ENCODE measurements at places on chromosomes 3 and 15. TPM values are rescaled to one million over a fixed set of nuclear protein-coding genes. Genes with fewer than 3 reads are reported as not detected.

The SCN11A gene
- total RNA-seq: 0.57 TPM

The ZNF80 gene
- not detected for total RNA-seq

The XCR1 gene
- 0.07 TPM for total RNA-seq

The TPRA1 gene
- total RNA-seq: 31.8 TPM

The GOLGA8S gene
- total RNA-seq: 0.16 TPM

The C3orf85 gene
- not detected for total RNA-seq

The CELF6 gene
- 3.7 TPM for total RNA-seq

The CYP1A2 gene
- not detected for total RNA-seq

The FAM107A gene
- 109 TPM for total RNA-seq
